A549 (cell line): ENCODE measurements at places on chromosomes 6 and 20. TPM values are rescaled to one million over a fixed set of nuclear protein-coding genes. Genes with fewer than 3 reads are reported as not detected.
A peak's percentile ranks its signal among the peaks of the same experiment; 100 is the strongest.

The PHACTR1 gene
- 0.07 TPM in 1 of 3 replicates, not detected in the others for polyA plus RNA-seq

The FILIP1 gene
- 1.7 to 2.3 TPM (median 1.9 TPM) in 3 replicates for polyA plus RNA-seq

The GRM1 gene
- polyA plus RNA-seq, result 0.03 to 0.05 TPM in 2 of 3 replicates, not detected in the other

GRCh38 chr6:116595247-116595646 lies 21.0 kb upstream of the RSPH4A start:
- DNase-seq, result no peak

- peak; percentile 70 for DNase-seq
Measured at GRCh38 chr20:44495802-44496481, 20.3 kb downstream of the TTPAL start.

- peak; percentile 36 for DNase-seq
Measured at GRCh38 chr6:15320693-15321092, 74.8 kb downstream of the JARID2 start.

- no peak for DNase-seq
Measured at GRCh38 chr20:32236048-32236533, 28.4 kb downstream of the POFUT1 start.
